ENCODE measurements at places on chromosomes 4 and X.

GRCh38 chr4:119286377-119287002, 35.4 kb downstream of the FABP2 start:
- peak; percentile 79 for DNase-seq

DNA sequence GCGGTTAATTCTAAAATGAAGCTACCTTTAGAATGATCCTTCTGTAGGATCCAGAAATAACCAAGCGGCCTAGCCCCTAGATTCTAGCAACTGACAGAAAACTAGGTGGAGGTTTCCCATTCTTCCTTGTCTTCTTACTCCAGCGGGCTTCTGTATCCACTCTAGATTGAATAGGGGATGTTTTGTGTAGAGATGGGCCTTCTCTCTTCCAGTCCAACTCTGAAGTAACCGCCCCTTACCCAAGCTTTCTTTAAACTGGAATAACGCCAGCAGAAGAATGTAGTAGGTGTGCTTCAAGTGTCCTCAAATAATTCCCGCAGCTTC, 386 bp upstream of the TMEM184C start:
- DNase-seq = no peak

GRCh38 chrX:29862126-29862677, 353.2 kb upstream of the MAGEB2 start:
- DNase-seq = no peak

- DNase-seq = peak; percentile 81
Measured at GRCh38 chr4:8002525-8003309, 63.1 kb upstream of the AFAP1 start.

DNA sequence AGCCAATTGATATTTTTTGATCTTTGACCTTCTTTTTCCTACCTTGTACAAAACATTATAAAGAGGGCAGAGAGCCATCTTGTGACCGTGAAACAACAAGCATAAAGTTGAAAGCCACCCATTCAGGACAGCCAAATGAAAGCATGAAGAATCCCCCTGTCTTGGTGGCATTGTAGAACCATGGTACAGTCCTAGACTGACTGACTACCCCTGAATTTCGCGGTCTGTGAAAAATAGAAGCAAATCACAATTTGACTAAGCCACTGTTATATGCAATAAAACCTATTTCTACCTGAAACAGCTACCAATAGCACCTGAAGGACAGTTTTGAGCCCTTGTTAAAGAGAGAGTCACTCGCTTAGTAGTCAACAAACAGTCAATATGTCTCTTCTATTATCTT, 527.4 kb downstream of the MID1IP1 start:
- DNase-seq = no peak

DNA sequence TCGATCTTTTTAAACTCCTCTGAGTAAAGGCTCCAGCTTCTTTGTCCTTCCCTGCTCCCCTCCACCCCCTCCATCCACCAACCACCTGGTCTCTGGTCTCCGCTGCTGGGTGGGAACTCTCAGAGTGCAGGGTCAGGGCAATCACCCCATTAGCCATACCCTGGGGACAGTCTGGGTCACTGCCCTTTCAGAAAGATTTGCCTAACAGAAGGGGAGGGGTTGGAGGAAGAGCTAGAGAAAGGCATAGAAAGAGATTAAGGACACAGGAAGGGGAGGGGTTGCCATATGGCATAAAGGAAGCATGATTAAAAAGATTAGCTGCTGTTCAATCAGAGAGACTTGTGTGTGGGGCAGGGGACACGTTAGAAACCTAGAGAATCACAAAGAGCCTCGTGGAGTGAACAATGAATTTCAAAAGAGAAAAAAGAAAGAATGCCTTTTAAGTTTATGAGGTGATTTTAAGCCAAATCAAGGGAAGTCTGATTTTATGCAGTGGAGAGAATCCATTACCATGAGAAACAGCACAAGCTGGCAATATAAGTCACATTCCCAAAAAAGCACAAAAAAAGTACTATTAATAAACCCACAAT, 115.5 kb upstream of the ACSL4 start:
- DNase-seq = no peak

GRCh38 chr4:174316546-174316945, 32.8 kb downstream of the CEP44 start:
- peak; percentile 38 for DNase-seq

GRCh38 chrX:66021765-66022631, 17.9 kb downstream of the VSIG4 start:
- no peak for DNase-seq

GRCh38 chr4:142815834-142816233, 30.3 kb downstream of the INPP4B start:
- DNase-seq = peak; percentile 59

GRCh38 chr4:118904418-118904817, 15.8 kb downstream of the SYNPO2 start:
- DNase-seq = no peak

GRCh38 chr4:53016099-53016820, 154.1 kb downstream of the RASL11B start:
- DNase-seq = no peak

- peak; percentile 41 for DNase-seq
Measured at GRCh38 chr4:138650929-138651448, 364.6 kb upstream of the NOCT start.

DNA sequence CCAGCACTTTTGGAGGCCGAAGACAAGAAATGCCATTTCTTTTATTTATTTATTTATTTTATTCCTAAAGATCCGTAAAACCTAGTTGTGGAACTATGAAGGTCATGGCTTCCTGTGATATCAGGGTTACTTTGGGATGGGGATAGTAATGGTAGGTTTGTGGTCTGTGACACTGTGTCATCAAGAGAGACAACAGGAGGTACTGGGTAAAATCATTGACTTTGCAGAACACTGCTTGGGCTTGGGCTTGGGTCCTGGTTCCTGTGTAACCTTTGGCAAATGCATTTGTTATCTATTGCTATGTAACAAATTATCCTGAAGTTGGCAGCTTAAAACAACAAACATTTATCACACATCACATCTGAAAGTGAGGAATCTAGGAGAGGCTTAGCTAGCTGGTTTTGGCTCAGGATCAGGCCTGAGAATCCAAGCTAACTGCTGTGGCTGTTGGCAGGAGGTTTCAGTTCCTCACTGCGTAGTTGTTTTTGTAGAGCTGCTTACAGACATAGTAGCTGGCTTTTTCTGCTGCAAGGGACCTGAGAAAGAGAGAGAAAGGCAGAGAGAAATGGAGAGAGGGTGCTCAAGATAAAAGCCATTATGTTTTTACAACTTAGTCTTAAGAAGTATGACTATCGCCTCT, 576.4 kb upstream of the SLIT2 start:
- DNase-seq = peak; percentile 55

DNA sequence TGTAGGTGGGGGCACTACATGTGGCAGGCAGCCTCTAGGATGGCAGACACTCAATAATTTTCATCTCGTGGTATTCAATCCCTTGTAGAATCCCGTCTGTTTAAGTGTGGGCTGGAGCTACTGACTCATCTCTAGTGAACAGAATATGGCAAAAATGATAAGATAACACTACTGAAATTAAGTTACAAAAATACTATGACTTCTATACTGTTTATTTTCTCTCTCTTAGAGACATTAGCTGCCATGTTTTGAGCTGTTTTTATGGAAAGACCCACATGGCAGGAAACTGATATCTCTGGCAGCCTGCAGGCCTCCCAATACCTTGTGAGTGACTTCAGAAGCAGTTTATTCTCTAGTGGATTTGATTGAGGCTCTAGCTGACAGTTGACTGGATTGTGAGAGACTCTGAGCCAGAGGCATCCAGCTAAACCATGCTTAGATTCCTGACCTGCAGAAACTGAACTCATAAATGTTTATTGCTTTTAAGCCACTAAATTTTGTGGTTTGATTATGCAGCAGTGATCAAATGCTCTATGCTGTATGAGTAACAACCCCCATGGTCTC, 298.8 kb upstream of the CTSO start:
- DNase-seq = peak; percentile 56

- DNase-seq = no peak
Measured at GRCh38 chrX:122584981-122585380, 599.1 kb upstream of the GRIA3 start.

DNA sequence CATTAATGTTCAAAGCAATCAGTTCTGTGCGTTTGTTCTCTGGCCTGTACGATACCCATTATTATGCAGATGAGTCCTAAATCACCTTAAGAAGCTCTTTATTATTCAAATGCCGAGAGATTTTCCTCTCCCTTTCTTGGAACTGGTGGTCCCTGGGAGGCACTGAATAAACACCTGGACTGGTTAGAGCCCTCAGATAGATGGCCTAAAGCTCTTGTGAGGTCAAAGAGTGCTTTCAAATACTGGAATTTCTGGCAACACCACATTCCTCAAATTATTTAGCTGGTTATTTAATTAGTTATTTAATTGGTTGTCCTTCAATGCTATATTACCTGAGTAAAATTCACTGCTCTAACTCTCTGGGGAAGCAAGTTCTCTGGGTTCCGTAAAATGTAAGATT, 3.0 kb downstream of the ARHGEF38 start:
- DNase-seq = no peak

- DNase-seq = peak; percentile 16
Measured at GRCh38 chr4:176001151-176002006, 64.3 kb upstream of the WDR17 start.

- peak; percentile 26 for DNase-seq
Measured at GRCh38 chrX:14027036-14027435, 2.7 kb downstream of the GEMIN8 start.

Data from amniotic epithelial cell (primary cell).